ENCODE measurements at places on chromosomes 6 and 20.

- no peak for DNase-seq
Measured at GRCh38 chr6:34148631-34149451, 3.0 kb upstream of the GRM4 start.

GRCh38 chr6:80210618-80211017 is 104.1 kb downstream of the BCKDHB start:
- no peak for DNase-seq

DNA sequence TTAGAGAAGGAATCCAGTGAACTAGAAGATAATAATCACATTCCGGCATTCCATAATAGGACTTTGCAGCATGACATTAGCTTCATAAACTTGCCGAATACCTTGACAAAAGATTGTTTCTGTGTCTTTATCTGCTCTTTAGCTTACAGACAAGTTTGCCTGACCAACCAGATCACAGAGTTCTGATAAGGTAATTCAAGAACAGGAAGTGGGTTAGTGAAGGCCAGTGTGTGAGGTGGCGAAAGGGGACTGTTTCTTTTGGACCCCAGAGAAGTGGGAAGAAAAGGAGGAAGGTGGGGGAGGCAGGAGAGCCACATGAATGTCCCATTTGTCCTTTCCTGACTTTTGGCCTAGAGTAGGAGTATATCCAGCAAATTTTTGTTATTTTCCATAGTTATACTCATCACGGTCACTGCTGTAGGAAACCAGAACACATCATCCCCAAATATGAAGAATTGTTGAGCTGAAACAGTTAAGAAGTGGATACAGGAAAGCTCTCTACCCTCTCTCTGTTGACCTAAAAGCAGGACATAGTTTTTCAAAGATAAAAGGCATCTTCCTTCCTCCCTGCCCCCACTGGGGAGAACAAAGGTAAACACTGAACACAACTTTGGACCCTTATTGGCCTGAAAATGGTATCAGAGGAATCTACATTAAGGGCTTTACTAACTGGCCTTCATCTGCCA is 72.4 kb upstream of the TNFAIP3 start:
- DNase-seq = no peak

- no peak for DNase-seq
Measured at GRCh38 chr6:101630941-101631340, 237.4 kb downstream of the GRIK2 start.

All from NCI-H526 treated with DMSO at 0.1 percent for 48 hours (cell line).